ENCODE measurements at places on chromosomes 7 and 10.
A peak's percentile ranks its signal among the peaks of the same experiment; 100 is the strongest.

DNA sequence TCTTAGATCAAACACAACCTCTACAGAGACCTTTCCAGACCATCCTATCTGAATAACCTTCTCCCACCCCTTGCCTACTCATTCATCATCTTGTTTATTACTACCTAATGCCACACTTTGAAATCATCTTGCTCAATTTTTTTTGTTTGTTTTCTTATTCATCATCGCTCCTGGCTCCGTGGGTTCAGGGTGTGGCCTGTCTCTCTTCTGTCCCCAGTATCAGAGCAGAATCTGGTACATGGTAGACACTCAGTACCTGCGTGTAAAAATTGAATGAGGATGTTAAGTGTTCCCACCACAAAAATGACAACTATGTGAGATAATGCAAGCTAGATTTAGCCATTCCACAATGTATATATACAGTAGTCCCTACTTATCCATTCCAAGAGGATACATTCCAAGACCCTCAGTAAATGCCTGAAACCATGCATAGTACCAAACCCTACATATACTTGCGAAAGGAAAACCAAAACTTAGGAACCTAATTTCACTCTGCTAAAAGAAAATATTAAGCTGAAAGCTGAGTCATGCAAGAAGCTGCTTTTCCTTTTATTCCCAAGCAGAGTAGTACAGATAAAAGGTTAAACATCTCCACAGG, 72.1 kb upstream of the SEC61G start:
- DNase-seq = no peak

- no peak for DNase-seq
These were observed 35.3 kb upstream of the ADD3 start for GRCh38 chr10:109972372-109973001.

- no peak for DNase-seq
These were observed 60.8 kb downstream of the RHOBTB1 start for GRCh38 chr10:60883187-60883586.

DNA sequence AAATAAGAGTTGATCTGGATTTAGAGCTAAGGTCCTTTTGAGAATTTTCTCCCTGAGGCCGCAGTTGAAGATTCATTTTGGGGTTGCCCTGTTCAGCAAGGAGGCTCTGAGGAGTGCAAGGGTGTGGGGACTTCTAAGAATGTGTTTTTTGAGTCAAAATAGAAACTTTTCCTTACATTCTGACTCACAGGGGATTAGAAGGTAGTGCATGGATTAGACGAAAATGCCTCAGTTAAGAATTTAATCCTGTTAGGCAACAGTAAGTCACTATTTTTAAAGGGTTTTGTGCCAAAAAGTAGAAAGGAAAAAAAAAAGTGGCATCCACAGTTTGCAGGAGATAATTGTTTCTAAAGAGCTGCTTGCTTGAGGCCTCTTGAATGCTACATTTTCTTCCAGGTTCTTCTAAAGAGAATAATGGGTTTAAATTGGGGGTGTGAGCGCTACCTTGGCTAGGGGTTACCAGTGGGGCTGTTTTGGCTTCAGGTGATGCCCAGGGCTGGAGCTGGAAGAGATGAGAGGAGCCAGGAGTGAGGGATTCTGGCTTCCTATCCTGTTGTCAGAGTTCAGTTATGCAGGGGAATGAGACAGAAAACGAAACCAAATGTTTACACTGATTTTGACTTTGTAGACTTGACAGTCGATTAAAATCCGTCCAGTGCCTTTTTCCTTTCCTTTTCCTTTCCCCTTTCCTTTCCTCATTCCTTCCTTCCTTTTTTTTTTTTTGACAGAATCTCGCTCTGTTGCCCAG, 52.9 kb downstream of the BAMBI start:
- DNase-seq = no peak

DNA sequence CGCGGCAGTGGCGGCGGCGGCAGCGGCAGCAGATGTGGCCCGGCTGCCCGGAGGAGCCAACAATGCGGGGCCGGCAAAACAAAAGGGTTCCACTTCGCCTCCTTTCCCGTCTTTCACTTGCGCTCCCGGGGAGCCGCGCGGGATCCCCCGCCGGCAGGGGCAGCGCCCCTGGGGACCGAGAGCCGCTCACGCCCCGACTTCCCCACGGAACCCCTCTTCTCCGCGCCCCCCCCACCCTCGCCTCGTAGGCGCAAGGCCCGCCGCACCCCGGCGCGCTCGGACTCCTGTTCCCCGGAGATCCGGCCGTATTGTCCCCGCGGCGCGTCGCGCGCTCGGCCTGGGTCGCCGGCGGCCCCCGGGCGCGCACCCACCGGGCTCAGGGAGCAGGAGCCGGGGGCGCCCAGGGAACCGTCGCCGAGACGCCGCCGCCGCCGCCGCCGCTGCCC, 854 bp downstream of the CTBP2 start:
- DNase-seq = no peak

DNA sequence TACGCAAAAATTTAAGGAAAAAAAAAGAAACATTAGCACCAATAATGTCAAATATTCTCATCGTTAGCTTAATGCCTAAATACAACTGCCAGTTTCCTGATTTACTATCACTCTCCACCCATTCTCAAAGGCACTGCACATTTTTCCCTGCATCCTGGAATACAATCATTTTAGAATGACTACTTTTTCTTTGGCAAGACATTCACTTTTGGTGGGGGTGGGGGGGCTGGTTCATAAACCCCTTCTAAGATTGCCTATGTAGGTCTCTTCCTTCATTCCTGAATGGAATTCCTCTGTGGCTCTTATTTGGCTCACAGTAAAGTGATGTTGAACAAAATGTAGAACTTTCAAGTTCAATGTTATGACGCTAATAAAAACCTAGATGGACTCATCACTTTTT, 74.3 kb downstream of the RNLS start:
- DNase-seq = no peak

GRCh38 chr10:60427709-60428386, 38.2 kb upstream of the ANK3 start:
- DNase-seq = no peak

DNA sequence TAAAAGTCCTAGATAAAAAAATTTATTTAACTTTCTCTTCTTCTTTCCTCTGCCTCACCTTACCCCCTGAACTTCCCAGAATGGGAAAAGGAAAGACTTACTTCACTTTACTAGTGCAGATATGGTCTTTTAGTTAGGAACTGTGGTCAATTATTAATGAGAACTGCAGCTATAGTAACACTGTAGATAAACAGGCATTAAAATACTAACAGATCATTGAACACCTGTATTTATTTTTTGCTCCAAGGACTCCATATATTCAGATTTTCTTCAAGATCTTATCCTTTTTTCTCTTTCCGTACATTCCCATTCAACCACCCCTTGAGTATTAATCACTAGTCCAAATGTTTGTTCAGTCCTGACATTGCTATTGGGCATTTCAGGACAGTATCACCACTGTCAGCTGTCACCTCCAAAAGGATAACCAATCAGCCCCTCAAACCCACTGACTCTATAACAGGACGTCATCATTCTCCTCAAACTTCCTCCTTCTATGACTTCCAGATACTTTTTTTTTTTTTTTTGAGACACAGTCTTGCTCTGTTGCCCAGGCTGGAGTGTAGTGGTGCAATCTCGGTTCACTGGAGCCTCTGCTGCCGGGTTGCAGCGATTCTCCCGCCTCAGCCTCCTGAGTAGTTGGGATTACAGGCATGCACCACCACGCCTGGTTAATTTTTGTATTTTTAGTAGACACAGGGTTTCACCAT, 4.2 kb downstream of the CPVL start:
- no peak for DNase-seq

DNA sequence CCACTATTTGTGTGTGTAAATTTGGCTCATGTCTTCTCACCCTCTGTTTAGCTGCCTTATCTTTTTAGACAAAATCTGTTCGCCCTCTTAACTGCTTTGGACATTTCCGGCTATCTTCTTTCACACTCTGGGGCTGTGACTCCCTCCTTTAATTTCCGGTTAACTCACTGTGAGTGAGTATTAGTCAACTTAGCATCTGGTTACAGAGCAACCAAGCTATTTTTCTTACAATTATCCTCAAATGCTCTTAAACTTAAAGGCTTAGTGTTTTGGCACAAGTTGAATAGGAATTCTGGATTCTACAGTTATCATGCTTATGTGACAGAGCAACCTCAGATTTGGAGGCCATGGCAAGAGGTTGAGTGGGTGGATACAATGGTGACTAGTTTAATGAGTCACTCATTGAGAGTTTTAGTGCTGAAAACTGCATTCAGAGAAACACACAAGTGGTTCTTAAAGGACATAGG, 177.6 kb upstream of the SEMA3A start:
- no peak for DNase-seq

DNA sequence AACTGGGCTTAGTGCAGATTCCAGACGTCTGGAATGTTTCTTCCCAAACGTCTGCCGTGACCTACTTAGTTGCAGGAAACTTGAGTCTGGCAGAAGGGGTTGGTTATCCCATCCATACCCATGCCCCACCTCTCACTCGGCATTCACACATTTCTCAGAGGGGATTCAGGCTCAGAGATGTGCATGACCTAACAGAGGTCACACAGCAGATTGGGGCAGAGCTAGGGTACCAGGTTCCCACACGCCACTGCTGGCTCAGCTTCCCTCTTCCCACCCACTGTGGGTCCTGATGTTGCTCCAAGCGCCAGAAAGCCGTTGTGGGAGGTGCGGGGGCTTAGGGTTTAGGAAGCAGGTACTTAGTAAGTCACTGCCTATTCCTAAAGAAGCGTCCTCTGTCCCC, 3.0 kb downstream of the UCMA start:
- DNase-seq = no peak

DNA sequence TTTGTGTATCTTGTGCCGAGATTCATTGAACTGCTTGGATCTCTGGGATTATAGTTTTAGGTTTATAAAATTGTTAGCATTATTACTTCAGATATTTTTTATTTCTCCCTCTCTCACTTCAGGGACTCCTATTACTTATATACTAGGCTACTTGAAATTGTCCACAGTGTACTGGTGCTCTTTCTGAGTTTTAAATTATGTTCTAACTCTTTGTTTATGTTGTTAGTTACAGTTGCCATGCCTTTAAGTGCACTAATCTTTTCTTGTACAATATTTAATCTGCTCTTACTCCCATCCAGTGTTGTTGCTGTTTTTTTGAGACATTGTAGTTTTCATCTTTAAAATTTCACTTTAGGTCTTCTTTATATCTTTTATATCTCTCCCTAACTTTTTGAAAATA, 13.1 kb downstream of the PLEKHS1 start:
- no peak for DNase-seq

GRCh38 chr7:30162133-30162532, 27.3 kb downstream of the MTURN start:
- DNase-seq = no peak

- no peak for DNase-seq
These were observed 57.5 kb upstream of the CREB5 start for GRCh38 chr7:28354601-28355402.

GRCh38 chr7:129789652-129790051, 163.1 kb downstream of the UBE2H start:
- DNase-seq = no peak

- no peak for DNase-seq
These were observed 17.4 kb upstream of the CEP41 start for GRCh38 chr7:130458257-130458656.

DNA sequence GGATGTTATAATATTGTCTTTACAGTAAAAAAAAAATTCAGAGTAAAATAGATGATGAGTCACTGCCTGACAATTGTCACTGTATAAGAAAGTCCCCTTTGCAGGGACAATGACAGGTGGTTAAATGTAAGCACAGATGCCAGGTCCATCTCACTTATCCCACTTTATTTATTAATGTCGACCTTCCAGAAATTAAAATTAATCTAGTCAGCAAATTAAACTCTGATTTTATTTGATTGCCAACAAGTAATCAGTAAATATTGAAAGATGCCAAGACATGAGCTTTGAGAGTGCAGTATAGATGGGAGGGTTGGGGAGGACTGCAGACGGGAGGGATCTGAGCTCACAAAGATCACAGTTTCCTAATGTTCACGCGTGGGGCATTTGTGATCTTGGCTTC, 50.9 kb downstream of the CPXM2 start:
- DNase-seq = no peak

- DNase-seq = no peak
These were observed 5.1 kb upstream of the ITGB1 start for GRCh38 chr10:32963096-32963495.

DNA sequence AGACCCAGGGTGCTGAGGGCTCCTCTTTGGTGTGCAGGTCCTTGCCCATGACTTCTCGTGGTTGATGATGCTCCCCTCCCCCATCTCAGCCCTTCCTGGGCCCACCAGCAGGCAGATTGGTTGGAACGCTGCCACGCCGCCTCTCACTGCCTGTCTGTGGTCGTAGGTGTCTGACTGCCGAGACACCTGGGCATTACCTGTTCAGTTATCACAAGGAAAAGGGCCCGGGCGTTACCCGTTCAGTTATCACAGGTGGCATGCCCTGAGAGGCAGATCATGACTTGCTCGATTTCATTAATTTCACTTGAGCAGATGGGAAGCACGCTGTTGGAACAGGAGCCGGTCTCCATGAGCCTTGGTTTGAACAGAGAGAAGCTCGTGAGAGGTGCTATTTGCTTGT, 42.5 kb downstream of the TACR2 start:
- no peak for DNase-seq

- DNase-seq = no peak
These were observed 142.6 kb downstream of the TWIST1 start for GRCh38 chr7:18974803-18975202.

DNA sequence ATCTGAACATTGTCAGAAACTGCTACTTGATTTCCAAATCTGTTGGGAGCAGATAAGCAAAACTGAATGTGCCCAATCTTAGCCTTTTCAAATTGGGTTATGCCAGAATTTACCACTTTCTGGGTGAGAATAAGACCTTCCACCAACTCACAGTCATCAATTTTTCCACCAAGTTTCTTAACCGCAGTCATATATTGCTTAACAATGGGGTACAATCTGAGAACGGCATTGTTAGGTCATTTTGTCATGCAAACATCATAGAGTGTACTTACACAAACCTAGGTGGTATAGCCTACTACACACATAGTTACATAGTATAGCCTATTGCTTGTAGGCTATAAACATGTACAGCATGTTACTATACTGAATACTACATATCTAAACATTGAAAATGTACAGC, 16.0 kb downstream of the MRPS33 start:
- no peak for DNase-seq

GRCh38 chr10:5632446-5632845, 33.9 kb downstream of the ASB13 start:
- DNase-seq = no peak

- no peak for DNase-seq
These were observed 31.1 kb upstream of the IMMP2L start for GRCh38 chr7:111593343-111593742.

GRCh38 chr10:62384057-62384446, 9.9 kb downstream of the ZNF365 start:
- peak; percentile 69 for DNase-seq

DNA sequence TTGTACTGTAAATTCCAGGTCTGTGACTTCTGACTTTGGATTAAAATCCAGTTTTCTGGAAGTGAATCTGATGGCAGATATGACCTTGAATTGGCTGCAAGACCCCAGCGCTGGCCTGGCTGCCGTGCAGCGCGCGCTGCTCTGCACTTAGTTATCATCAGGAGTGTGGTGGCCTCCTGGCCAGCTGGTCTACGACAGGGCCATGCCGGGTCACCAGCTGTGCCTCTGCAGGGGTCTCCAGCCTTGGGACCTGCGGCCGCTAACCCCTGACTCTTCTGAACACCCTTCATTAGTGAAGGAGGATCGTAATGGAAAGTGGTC, 190.7 kb upstream of the SH2B2 start:
- no peak for DNase-seq
